ENCODE measurements at places on chromosomes 16 and 17.
A peak's percentile ranks its signal among the peaks of the same experiment; 100 is the strongest.

DNA sequence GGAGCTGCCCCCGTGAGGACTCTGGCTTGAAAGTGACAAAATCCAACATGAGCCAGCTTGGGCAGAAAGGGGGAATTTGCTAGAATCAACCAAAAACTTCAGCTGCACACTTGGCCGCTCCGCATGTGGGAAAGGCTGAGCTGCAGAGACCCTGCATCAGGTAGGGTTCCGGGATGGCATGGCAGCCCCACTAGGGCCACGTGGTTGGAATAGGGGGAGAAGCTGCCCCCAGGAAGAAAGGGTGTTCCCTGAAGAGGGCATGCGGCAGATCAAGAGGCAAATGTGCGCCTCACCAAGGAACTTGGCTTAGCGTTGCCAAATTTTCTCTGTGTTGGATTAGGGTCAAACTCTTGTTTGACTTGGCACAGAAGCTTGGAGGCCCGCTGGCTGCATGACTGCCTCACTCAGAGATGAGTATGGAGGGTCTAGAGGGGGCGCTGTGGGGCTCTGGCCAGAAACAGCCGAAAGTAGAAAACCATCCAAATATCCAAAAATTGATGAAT is 29.2 kb upstream of the WFIKKN2 start:
- peak; percentile 84 for DNase-seq

DNA sequence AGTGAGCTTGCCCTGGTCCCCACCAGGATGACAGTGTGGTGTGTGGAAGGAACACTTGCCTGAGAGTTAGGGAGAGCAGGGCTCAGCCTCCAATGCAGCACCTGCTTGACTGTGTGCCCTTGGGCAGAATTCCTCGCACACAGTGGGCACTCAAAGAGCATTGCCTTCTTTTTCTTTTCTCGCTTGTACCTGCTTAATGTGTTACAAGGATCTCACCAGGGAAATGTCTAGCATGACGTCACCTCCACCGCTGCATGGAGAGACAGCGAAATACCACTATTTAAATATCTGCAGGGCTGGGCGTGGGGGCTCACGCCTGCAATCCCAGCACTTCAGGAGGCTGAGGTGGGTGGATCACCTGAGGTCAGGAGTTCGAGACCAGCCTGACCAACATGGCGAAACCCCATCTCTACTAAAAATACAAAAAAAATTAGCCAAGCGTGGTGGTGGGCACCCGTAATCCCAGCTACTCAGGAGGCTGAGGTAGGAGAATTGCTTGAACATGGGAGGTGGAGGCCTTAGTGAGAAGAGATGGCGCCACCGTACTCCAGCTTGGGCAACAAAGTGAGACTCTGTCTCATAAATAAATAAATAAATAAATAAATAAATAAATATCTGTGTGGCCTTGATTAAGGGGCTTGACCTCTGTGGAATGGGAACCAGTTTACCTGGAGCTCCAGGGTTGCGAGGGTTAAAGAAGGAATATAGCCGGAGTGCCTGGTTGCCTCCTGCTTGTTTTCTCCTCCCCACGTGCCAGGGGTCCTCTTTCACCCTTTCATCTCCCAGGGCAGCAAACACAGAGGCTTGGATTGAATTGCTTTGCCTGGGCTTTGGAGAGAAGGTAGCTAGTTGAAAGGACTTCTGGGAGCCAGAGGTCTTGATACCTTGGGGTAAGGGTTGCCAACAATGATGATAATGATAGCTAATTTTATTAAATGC is 16.3 kb downstream of the SNX29 start:
- DNase-seq = peak; percentile 14

DNA sequence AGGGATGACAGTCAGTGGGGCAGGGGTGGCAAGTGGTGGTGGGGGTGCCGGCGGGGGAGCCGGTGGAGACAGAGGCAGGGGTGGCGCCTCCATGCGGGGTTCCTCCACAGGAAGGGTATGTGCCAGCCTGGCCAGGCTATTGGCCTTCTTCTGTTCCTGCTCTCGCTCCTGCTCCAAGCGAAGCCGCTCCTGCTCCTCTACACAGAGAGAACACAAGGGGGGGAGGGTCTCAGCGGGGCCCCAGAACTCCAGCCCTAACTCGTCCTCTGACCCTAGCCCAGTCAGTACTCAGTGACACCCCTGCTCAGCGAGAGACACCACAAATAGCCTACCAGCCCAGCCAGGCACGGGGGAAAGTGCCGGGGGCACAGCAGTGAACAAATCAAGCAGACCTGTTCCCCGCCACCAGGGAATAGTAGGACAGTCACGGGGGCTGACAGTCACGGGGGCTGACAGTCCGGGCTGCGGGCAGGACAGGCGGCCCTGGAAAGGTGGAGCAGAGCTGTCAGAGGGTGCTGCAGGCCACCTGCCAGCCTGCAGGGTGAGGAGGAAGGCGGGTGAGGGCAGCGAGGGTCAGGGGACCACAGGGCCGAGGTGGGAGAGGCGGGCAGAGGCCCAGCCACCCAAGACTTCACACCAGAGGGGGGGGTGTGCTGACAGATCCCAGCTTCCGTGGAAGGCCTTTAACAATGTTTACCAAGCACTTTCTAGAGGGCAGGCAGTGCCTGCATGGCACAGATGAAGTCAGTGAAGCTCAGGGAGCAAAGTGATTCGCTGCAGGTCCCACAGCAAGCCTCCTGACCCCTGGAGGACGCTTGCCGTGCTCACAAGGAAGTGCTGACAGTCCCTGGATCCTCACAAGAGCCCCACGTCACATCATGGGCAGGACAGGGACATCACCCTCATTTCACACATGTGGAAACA is 5.3 kb downstream of the MNT start:
- DNase-seq = peak; percentile 90

GRCh38 chr16:16096121-16096857 is 127.0 kb downstream of the ABCC6 start:
- DNase-seq = peak; percentile 94

DNA sequence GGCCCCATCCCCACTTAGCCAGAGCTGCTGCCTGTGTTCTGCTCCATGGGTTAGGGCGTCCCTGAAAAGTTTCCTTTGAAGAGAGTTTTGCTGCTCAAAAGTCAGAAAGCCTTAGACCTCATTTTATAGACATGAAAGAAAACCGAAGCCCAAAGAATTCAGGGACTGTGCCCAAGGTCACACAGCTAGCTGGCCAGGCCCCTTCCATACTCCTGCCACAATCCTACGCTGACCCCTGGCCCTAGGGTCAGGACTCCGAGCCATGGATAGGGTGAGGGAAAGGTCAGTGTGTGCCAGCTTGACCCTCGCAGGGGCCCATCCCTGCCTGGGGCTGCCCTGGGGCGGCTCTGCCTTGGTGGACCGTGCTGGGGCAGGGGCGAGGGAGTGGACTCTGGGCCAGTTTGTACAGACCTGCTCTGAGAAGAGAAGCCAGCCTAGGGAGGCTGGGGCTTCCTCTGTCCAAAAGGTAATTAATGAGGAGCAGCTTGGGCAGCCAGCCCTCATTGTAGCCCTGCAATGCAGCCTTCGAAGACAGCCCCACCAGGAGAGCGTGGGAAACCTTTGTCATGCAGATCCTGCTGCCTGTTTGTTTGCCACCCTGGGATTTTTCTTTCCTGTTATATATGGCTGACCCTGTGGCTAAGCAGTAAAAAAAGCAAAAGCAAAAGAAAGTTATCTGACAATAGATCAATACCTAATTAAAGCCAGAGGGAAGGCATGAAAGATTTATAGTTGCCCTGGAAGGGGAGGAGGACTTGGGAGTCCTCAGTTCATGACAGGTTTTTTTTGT is 37.4 kb downstream of the RHBDL3 start:
- DNase-seq = no peak

DNA sequence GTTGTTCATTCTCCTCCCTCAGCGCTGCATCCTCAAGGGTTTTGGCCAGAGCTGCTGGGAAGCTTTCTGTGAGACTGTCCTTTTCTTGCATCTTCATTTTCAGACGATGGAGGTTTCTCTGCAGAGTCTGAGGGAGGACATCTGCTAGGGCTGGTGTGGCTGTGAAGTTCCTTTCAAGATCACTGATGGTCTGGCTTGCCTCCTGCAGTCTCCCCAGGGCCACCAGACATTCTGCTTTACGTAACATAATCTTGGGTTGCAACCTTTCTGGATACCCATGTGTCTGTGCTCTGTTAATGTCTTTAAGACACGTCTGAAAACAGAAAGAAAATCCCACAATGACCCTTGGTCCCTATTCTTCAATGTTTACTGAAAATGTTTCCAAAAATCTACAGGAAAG is 29.0 kb downstream of the SMYD4 start:
- no peak for DNase-seq

- no peak for DNase-seq
Measured at GRCh38 chr16:12009462-12009861, 32.9 kb downstream of the SNX29 start.

GRCh38 chr16:72311426-72311825 is 139.5 kb upstream of the PMFBP1 start:
- DNase-seq = no peak

GRCh38 chr16:64858076-64858475 is 263.8 kb downstream of the CDH11 start:
- no peak for DNase-seq

DNA sequence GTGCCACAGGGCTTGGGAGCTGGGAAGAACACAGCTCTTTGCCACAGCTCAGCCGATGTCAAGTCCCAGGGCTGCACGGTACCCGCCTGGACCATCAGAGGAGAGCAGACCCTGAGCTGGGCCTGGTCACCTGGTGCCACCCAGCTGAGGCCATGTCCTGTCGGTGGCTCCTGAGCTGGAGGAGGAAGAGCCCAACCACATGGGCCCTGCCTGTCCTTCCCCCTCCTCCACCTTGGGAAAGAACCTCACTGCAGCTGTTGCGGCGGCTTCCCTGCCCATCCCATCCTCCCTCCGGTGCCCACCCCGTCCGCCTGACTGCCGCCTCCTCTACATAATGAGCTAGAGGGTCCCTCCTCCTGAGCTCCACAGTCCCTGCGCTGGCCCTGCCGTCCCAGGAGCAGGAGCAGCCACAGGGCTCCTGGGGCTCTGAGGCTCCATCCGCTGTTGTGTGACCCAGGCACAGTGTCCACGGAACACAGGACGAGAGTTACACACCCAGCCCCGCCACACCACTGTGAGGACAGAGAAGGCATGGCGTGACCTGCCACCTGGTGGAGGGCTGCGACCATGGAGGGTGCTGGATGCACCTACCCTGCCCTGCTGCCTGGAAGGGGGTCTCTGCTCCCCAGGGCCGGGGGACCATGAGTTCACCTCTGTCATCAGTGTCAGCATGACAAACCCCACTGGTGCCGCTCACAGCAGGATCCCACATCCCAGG is 21.4 kb upstream of the CHMP6 start:
- DNase-seq = peak; percentile 97

GRCh38 chr16:48277158-48277557 is 29.8 kb upstream of the ABCC11 start:
- DNase-seq = no peak

DNA sequence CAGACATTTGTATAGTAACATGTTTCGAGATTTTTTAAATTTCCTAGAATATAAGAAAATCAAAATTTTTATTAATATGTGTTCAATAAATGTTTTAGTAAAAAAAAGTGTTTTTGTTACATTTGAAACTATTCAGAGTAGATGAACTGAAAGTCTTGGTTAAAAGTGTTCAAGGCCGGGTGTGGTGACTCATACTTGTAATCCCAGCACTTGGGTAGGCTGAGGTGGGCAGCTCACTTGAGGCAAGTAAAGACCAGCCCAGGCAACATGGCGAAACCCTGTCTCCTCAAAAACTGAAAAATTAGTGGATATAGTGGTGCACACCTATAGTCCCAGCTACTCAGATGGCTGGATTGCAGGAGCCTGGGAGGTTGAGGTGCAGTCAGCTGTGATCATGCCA is 16.8 kb upstream of the PHKG2 start:
- no peak for DNase-seq

DNA sequence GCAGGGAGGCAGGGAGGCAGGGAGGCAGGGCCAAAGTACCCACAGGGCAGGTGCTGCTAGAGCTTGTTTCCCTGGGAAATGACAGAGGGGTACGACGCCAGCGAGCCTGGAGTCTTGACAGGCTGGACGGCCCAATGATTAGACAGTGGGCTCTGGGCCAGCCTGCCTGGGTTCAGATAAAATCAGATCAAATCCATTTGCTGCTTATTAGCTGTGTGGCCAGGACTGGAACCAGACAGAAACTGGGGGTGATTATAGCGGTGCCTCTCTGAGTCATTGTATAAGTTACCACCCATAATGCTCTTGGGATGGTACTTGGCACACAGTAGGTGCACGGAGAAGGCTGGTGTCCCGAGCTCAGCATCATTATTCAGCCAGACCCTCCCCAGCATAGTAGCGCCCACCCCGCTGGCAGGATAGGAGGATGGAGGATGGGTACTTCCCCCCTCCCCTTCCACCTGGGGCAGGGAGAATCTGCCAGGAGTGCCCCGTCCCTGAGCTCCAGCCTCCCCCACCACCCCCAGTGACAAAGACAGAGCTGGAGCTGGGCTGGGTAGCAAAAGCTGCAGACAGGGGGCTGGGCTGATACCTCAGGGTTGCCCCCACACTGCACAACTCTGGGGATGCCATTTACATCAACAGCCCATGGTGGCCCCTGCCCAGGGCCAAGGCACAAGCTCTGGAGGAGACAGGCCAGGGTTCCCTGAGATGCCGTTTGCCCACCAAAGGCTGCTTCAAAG is 77.6 kb upstream of the TNRC6C start:
- DNase-seq = no peak

DNA sequence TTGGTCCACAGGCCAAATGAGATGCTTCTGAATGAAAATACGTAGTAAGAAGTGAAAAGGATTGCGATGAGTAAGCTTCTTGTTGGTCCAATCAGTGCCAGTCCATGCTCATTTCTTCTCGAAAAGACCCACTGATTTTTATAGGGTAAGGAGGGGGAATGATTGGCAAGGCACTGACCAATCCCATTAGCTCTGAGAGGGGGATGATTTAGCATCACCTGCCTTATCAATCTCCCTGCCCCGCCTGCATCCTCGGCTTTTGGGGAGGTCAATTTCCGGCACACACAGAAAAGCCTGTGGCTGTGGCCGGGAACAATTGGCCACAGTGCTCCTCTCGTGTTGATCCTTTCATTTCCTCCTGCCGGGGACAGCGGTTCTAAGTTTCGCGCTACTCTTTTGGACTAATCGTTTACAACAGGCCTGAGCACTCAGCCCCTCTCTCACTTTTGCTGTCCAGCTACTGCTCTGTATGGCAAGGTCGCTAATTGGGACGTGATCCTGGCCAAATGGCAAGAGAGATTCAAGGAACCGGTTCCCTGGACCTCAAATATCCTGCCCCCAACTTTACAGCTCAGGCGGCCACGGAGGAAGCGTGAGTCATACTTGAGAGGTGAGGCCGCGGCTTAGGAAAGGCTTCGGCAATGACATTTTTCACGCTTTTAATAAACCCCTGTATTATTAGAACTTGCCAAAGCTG is 43.1 kb downstream of the TBX4 start:
- DNase-seq = peak; percentile 96

DNA sequence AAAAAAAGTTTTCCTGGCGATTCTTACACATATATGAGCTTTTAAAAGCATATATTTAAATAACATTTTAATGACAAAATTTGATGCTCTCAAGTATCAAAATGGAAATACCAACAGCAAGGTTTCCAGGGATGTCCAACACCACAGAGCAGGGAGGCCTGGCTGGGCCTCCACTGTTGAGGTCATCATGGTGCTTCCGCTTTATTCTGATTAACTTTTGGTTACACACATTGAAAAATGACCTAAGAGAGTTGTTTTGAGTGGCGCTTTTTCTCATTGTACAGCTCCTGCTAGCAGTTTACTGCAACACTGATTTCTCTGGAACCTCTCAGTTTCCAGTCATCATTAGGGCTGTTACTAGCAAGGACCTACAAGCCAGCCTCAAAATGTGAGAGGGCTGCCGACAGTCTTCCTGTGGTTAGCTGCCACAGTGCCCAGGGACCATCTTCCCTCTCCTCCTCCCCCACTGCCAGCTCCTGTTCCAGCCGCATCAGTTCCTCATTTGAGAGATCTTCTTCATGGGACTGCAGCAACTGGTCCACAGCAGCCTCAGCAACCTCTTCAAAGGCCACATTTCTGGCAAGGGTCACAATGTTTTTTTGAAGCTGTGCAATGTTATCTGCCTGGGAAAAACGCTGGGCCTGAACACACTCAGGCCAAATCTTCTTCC is 21.3 kb downstream of the DEF8 start:
- peak; percentile 74 for DNase-seq

Measured in osteoblast (primary cell).